ENCODE measurements at places on chromosomes 3 and 15.

DNA sequence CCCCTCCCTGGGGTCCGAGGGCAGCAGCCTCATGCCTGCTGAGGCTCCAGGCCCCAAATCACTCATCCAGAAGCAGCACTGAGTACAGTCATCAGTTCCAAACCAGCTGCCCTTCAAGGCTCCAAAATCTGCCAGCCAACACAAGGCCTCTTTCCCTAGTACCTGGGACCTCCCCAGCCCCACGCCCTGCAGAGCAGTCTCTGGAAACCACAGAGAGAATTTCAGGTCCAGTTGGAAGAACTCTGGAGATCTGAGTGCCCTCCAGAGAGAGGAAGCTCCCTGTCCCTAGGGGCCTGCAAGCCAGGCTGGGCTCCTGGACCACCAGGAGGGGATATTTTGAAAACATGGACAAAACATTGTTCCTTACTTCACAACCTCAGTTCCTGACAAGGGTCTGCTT, 26.2 kb downstream of the TKT start:
- DNase-seq = no peak

GRCh38 chr15:97030251-97030650, 699.8 kb downstream of the NR2F2 start:
- DNase-seq = no peak

GRCh38 chr15:73936181-73936580, 9.9 kb downstream of the LOXL1 start:
- no peak for DNase-seq

- DNase-seq = no peak
These were observed 13.7 kb upstream of the SLTM start for GRCh38 chr15:58947179-58947578.

DNA sequence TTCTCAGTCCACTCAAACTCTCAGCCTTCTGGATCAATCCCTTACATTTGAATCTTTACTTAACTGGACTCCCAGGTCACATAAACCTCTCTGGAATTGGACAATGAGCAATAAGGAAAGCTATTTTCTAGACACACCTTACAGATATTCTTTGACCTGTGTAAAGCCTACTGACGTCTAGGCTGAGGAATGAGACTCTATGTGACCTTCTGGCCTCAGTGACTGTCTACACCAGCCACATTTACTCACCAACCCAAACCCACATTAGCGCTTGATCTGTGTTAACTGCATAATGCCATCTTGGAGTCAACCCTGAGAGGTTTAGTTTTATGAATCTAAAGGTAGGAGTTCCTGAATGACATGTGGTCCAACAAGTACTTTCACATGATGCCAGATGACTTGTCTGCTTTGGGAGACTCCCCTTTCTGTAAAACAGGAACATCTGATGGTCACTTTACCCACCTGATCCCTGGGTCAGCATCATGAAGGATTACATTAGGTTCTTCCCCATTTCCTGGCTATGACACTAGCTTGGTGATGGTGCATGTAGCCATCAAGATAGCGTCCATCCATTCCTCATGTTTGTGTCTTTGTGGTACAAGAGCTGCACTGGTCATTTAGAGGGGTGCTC, 11.4 kb upstream of the COMMD2 start:
- DNase-seq = no peak

DNA sequence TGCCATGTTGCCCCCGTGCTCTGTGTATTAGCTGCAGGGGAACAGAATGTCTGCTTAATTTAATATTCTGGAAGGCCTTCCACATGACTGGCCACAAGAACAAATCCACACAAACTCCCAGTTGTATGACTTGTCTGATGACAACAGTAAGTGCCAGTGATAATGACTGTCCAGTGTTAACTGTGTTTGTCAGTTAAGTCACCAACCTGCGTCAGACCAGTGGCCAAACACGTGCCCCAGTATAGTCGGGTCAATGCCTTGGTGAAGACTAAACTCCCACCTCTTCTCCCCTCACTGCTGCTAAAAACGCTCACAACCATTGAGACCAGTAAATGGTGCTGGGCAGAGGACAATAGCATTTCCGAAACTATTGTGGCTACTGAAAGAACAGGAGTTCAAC, 9.8 kb upstream of the ATP13A5 start:
- DNase-seq = no peak

- no peak for DNase-seq
These were observed 54.9 kb upstream of the LYSMD4 start for GRCh38 chr15:99788156-99788555.

DNA sequence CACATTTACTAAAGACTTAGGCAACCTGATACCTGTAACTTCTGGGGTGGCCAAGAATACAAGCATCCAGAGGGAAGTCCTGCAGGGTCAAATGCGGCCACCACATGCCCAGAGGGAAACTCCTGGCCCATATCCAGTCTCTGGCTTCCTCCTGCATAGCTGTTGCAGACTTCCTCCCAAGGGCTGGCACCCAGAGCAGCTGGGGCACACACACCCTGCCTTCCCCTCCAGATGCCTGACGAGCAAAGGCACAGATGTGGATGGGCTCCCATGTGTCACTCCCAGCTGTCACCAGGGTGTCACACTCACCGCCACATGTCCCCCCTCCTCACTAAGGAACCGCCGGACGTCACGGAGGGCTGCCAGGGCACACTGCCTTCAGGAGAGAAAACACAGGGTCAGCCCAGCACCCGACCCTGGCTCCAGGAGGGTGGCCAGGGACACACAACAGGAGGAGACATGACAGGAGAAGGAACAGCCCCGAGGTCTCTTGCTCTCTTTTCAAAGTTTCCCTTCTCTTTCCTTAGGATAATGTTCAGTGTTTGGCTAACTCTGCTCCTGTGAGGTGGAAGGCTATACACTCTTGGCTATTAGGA, 13.2 kb downstream of the PFKFB4 start:
- no peak for DNase-seq

GRCh38 chr3:66464512-66464894, 36.3 kb downstream of the LRIG1 start:
- no peak for DNase-seq

GRCh38 chr3:60788185-60788584, 463.1 kb downstream of the FHIT start:
- no peak for DNase-seq

DNA sequence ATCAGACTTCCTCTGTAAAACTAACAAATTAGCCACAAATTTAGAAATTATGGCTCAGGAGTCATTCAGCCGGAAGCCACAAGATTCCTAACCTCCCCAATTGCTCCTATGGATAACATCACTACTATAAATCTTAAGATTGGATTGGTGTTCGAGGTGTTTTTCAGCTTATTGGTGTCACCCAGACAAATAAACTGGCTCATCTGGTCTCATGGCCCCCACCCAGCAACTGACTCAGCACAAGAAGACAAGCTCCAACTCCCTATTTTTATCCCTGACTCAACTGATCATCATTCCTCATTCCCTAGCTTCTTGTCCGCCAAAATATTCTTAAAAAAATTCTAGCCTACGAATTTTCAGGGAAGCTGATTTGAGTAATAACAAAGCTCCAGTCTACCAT, 135.1 kb upstream of the STRIT1 start:
- no peak for DNase-seq

GRCh38 chr3:41026394-41027177, 172.7 kb upstream of the CTNNB1 start:
- no peak for DNase-seq

DNA sequence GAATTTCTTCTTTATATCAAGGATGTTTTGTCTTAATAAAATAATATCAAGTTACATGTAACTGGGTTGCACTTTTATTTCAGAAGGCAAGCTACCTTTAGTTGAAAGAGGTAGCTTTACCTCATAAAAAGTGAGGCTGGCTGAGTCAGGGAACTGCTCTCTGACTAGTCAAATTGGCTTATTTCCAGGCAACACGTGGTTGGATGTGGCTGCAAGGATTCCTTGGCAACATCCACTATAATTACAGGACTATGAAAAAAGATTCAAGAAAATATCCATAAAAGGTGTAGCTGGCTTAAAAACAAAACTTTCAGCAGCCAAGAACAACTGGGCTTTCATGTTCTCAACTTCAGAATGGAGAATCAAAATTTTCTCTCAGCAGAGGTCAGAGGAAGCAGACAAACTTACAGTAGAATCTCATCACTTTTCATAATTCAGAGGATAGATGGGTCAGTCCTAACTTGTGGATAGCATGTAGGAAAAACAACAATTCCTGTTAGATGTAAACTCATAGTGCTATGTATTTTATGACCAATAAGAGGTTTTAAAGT, 779.1 kb downstream of the MECOM start:
- no peak for DNase-seq

DNA sequence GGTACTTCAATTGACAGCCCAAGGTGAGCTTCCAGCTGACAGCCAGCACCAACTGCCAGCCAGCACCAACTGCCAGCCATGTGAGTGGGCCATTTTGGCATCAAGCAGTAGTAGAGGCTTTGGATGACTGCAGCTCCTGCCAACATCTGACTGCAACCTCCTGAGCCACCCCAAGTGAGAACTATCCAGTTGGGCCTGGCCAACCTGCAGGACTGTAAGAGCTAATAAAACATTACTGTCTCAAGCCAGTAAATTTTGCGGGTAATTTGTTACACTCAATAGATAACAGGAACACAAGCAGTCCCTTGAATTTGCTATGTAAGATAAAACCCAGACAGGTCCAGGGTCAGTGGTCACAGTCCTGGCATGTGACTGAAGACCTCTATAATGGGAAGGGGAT, 29.7 kb downstream of the EPHB1 start:
- DNase-seq = no peak

- DNase-seq = no peak
These were observed 325.8 kb upstream of the CTNNB1 start for GRCh38 chr3:40873476-40873875.

DNA sequence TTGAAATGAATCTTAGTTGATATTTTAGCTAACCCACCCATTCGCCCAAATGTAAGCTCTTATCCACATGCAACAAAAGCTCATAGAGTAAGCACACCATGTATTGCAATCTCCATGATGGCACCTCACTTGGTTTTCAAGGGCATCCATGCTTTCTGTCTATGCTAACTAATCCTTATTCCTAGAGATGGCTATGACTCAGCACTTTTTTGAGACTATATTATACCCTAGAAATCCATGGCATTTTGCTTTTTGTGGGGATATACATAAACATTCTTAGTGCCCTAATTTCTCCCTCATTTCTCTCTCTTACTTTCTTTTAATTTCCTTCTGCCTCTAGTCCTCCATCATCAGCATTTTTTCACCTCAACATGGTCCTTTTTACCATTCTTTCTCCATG, 168.5 kb upstream of the STT3B start:
- DNase-seq = no peak

GRCh38 chr15:62979252-62979651, 63.3 kb upstream of the TPM1 start:
- DNase-seq = no peak

DNA sequence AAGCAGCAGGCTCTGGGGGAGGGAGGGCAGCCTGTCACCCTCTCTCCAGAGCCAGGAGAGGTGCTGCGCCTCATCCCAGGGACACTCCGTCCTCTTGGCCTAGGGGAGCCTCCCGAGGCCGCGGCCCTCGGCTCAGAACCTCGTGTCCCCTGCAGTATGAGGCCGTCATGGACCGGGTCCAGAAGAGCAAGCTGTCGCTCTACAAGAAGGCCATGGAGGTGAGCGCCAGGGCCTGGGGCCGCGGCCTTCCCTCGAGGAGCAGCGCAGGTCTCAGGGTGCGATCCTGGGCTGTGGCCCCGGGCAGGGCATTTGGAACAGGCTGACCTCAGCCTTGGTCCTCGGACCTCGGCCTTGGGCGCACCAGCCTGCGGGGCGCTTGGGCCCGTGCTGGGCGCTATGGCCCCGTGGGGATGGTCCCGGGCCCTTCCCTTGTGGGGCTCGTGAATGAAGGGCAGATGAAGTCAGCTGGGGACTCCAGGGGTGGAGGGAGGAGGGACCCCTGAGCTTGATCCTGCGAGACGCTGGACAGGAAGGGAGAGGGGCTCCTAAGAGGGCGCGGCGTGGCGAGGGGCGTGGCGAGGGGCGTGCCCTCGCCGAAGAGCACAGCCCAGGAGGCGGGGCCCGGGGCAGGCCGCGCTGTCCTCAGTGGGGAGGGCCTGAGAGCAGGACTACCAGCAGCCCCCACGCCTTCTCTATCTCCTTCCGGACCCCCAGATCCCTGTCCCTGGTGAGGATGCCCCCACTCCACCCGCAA, 32.9 kb downstream of the PSTPIP1 start:
- peak; percentile 42 for DNase-seq

DNA sequence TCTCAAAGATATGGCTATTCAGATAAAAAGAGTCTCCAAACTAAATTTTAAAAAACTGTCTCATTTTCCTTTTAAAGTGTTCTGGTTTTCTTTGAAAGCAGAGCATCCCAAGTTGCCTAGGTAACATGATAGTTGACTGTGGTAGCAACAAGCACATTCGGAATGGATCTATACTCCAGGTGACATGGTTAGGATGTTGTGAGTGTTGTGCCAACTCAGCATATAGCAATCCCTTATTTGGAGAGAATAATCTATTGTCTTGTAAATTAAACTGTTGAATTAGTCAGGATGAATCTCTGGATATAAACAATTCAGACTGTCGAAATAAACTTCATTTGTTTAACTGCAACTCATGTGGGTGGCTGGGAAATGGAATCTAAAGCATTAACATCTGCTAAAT, 418.6 kb downstream of the TUSC7 start:
- DNase-seq = no peak

GRCh38 chr3:119643528-119643927, 16.9 kb downstream of the POPDC2 start:
- DNase-seq = no peak

DNA sequence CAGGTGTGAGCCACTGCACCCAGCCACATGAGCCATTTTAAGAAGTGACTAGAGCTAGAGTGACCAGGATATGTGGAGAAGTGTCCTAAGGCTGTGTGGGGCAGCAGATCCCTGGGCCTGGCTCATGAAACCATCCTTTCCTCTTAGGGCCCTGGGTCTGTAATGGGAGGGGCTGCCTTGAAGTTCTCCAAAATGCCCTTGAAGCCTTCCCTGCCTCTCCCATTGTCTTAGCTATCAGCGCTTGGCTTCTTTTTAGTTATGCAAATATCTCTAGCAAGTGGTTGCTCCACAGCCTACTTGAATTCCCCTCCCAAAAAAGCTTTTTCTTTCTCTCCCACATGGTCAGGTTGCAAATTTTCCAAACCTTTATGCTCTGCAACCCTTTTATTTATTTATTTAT, 112.4 kb upstream of the SPATA16 start:
- DNase-seq = no peak

GRCh38 chr3:184679056-184679816, 32.6 kb downstream of the MAGEF1 start:
- DNase-seq = no peak

DNA sequence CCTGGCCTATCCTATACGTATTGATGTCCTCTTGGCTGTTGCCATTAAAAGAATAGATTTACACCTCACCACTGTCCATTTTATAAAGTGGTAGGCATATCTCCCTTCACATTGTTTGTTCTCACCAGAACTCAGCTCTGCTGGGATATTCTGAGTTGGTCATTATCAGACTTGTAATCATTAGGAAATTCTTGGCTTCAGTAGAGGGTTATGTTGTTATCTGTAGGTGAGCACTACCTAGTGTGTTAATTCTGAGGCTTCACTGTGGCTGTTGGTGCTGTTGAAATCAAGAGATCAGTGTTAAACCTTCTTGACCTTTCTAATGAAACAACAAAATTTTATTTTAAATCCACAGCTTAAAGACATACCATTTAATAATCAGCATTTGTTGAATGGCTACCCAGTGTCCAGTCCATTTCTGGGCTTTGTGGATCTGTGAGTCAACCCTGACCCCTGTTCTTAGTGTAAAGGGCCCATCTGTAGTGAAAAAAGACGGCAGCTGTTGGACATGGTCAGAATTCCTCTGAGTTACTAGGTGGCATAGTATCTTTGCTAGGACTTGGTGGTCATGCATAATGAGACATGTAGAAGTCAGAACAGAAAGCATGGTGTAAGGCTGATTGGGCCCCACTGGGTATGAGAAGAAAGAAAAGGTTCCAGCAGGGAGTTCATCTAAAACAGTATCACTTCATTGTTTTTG, 32.9 kb upstream of the P4HTM start:
- DNase-seq = no peak

- no peak for DNase-seq
These were observed 52.5 kb downstream of the ATP10A start for GRCh38 chr15:25810631-25811091.

Measured in activated CD8-positive, alpha-beta memory T cell treated with anti-CD3 and anti-CD28 coated beads, Interleukin-2, amount 50 U/mL, for 48 hours (primary cell).